Vein endothelial cell (primary cell): ENCODE measurements at places on chromosomes 4 and X. TPM values are rescaled to one million over a fixed set of nuclear protein-coding genes. Genes with fewer than 3 reads are reported as not detected.

The TGIF2LX gene
- not detected in 2 replicates for total RNA-seq

The TCEAL6 gene
- total RNA-seq: not detected in 2 replicates

The KLKB1 gene
- not detected in 2 replicates for total RNA-seq

The ZNF674 gene
- total RNA-seq: 5.5 and 6.2 TPM in 2 replicates

The OPHN1 gene
- total RNA-seq: 5.2 and 7.5 TPM in 2 replicates

The NFXL1 gene
- total RNA-seq: 6.6 and 10.1 TPM in 2 replicates

The LAP3 gene
- 169 and 178 TPM in 2 replicates for total RNA-seq

The TRIML2 gene
- total RNA-seq: not detected in 2 replicates

The IL13RA2 gene
- total RNA-seq: 0.19 and 26.8 TPM in 2 replicates

The TMPRSS11F gene
- total RNA-seq: not detected in 2 replicates

The JADE1 gene
- 17.3 and 18.0 TPM in 2 replicates for total RNA-seq

The ARHGAP36 gene
- 0.10 TPM in 1 of 2 replicates, not detected in the other for total RNA-seq

The MYOZ2 gene
- total RNA-seq: not detected in 2 replicates

The TSPAN7 gene
- 4.2 and 9.6 TPM in 2 replicates for total RNA-seq
